ENCODE measurements at places on chromosomes 5 and 9. TPM values are rescaled to one million over a fixed set of nuclear protein-coding genes. Genes with fewer than 3 reads are reported as not detected.

DNA sequence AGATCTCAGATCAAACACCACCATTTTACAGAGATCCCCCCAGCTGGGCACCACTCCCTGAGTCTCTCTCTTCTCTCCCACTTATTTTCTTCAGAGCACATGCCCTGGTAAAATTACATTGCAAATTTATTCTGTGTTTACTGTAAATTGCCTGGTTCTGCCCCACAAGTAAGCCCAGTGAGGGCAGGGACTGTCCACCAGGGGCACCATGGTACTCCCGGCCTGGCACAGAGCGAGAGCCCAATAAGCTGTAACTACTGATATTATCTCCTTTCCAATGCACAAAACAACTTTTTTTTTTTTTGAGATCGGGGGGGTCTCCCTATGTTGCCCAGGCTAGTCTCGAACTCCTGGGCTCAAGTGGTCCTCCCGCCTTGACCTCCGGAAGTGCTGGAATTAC lies 123.0 kb downstream of the PAX5 start:
- DNase-seq: no peak

- DNase-seq: no peak
Observed at GRCh38 chr5:88808153-88808552, 74.8 kb downstream of the MEF2C start.

Gene FAM153A
- polyA plus RNA-seq: 0.48 TPM

GRCh38 chr9:98097836-98098235 lies 21.2 kb downstream of the TRIM14 start:
- no peak for DNase-seq

Gene OLFML2A
- 6.3 TPM for polyA plus RNA-seq

Gene IFNK
- not detected for polyA plus RNA-seq

All from brain (organoid and tissue), 16 donors.